Tibial artery (tissue), 4 donors: ENCODE measurements at places on chromosomes 1 and 21.

DNA sequence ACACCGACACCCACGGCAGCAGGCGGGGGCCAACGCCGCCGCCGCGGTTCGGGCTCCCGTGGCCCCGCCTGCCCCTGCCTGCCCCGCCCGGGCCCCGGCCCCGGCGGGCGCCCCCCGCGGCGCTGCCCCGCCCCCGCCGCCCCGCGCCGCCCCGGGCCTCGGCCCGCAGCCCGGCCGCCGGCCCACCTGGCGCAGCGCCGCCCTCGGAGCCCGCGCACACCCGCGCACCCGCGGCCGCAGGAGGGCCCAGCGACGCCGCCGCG, at the start of gene WNT3A:
WNT3A (plus strand) TSS at position 213 of the 263 bp plus-strand sequence. CDS start 131 bp downstream, outside the sequence.
- no peaks in the 10 kb centered on the region for H3K4me1 ChIP-seq
- DNase-seq, result no peak
- no peak within 1 kb of the TSS for H3K4me3 ChIP-seq

DNA sequence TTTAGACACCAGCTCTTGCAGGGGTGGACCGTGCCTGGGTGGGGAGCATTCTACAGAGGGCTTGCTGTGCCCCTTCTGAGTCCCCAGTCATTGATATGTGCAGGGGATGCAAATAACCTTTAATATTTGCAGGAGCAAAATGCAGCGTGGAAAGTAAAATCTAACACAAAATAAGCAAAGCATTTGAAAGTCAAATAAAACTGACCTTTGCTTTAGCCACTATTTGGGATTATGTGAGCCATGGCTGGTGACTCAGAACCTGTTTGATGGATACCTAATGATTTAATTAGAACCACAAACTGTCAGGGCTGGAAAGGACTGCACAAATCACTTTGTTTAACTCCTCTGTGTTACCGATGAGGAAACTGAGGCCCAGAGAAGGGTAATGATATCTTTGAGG, 377.5 kb downstream of the HHAT start:
- no peaks in the 10 kb centered on the region for H3K36me3 ChIP-seq
- no peaks in the 10 kb centered on the region for H3K4me1 ChIP-seq
- DNase-seq, result no peak
- no peaks in the 10 kb centered on the region for H3K27me3 ChIP-seq
- H3K27ac ChIP-seq, result no peak overlapping the region

DNA sequence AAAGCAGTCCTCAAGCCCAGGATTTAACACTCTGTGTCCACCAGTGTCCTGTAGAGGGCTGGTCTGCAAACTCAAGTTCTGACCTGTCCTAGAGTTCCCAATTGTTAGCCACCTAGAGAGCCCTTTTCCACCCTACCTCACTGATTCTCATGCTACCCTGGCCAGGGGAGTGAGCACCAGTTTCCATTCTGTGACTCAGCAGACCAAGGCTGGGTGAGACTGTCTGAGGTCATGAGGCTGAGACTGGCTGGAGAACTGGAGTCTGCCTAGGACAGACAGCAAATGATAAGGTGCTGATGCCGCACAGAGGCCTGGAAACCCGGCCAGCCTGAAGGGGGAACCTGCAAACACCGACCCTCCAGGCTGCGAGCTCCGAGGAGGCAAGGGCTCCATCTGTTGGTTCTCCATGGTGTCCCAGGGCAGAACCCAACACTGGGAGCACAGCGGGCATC, 13.7 kb downstream of the GLIS1 start:
- H3K4me1 ChIP-seq, result no peaks in the 10 kb centered on the region
- no peak overlapping the region for H3K4me3 ChIP-seq
- peaks cover 5% of the 10 kb centered on the region for H3K27me3 ChIP-seq

DNA sequence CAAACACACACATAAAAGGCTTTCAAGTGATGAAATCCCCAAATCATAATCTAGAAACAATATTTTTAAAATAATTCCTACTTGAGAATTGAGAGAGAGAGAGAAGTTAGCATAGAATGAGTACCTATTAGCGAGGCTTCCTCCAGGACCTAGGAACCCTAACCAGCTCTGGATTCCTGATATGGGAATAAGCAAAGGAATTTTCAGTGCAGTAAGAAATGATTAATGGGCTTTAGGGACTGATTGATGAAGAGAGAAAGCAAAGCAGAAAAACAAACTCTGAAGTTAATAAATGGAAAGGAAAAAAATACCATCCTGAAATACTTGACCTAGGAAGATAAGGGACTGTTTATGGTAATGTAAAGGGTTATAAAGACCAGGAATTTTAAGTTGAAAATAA, 60.6 kb downstream of the WARS2 start:
- H3K36me3 ChIP-seq, result no peaks in the 10 kb centered on the region
- no peak for DNase-seq
- H3K27ac ChIP-seq, result peak overlapping the region; percentile 52
- no peak overlapping the region for H3K4me3 ChIP-seq
- H3K27me3 ChIP-seq, result no peaks in the 10 kb centered on the region

DNA sequence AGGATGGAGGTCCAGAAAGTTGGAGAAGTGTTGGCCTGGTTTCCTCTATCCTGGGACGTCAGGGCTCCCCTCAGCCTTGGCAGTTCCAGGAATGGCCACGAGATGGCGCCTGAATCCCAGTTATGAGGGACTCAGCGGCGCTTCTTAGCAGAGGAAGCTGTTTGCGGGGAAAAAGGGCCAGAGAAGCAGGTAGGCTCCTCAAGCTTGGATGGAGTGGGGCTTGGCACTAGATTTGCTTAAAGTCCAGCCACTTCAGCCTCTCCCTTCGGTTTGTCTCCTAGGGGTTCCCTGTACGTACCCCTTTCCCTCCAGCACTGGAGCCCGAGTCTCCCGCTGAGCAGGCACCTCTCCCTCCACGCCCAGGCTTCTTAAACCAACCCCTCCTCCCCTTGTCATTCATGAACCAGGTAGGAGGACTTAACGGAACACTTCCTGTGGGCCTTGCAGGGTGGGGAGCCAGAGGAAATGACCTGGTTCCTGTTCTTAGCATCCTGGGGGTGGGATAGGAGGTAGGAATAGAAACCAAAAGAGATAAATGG, 32.0 kb upstream of the TENT5B start:
- H3K4me3 ChIP-seq, result peak overlapping the region; percentile 11
- no peaks in the 10 kb centered on the region for H3K36me3 ChIP-seq
- H3K4me1 ChIP-seq, result peaks cover 10% of the 10 kb centered on the region

GRCh38 chr21:43333298-43334062, 93.5 kb downstream of the SIK1 start:
- no peaks in the 10 kb centered on the region for H3K36me3 ChIP-seq
- H3K4me3 ChIP-seq, result peak overlapping the region; percentile 11
- DNase-seq, result no peak
